ENCODE measurements at places on chromosomes 3 and 15.

DNA sequence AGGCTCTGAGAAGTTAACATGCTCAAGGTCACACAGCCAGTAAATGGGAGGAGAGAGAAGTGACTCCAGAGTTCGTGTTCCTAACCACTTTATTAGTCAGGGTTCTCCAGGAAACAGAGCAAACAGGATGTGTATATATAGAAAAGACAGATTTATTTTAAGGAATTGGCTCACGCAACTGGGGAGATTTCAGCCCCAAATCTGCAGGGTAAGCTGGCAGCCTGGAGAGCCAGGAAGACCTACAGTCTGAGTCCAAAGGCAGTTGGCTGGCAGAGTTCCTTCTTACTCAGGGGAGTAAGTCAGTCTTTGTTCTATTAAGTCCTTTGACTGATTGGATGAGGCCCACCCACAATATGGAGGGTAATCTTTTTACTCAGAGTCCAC, 118.2 kb upstream of the PROK2 start:
- no peak for DNase-seq

DNA sequence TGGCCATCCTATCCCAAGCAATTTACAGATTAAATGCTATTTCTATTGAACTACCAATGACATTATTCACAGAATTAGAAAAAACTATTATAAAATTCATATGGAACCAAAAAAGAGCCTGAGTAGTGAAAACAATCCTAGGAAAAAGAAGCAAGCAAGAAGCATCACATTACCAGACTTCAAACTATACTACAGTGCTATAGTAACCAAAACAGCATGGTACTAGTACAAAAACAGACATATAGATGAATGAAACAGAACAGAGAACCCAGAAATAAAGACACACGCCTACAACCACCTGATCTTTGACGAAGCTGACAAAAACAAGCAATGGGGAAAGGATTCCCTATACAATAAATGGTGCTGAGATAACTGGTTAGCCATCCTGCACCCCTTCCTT, 152.2 kb downstream of the TNIK start:
- DNase-seq, result no peak

DNA sequence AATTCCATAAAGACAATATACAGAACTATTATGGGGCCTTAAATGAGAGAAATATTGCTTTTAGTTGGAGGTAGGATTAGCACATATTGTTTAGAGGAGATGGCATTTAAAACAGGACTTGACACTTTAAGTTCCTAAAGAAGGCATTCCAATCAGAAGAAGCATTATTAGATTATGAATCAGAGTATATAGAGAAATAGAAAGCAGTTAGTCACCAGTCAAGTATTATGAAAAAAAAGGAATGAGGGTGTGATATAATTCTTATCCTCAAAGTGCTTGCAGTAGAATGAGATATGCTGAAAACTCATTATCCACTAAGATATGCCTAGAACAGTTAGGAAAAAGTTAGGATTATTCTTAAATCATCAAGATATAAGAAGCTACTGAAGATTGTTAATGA, 456.2 kb downstream of the ZNF385D start:
- DNase-seq, result no peak

DNA sequence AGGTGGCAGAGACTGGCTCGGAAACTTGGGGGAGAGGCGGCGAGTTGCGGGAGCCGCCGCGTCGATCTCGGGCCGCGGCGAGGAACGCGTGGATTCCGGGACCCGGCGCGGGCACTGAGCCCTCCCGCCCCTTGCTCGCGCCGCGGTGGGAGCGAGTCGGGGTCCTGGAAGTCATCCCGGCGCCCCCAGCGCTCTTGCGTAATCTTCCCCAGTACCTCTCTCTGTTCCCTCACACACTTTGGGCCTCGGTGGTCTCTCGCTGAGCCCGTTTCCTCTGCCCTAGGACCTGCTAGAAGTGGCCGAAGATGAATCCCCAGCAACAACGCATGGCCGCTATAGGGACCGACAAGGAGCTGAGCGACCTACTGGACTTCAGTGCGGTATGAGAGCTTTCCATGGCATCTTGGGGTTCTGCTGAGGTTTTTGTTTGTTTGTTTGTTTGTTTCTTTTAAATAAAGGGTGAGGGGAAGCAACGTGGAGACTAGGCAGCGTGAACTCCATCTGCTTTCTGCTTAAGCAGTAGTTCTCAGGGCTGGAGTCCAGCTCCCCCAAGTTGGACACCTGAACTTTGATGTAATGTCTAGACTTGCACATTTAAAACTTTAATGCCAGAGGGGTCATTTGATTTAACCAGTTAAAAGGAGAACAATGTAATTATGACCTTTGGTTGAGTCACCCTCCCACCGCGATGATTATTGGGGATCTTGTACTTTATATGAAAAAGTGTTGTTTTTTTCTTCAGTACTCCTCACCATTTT, 1.3 kb downstream of the TCF12 start:
- no peak for DNase-seq

DNA sequence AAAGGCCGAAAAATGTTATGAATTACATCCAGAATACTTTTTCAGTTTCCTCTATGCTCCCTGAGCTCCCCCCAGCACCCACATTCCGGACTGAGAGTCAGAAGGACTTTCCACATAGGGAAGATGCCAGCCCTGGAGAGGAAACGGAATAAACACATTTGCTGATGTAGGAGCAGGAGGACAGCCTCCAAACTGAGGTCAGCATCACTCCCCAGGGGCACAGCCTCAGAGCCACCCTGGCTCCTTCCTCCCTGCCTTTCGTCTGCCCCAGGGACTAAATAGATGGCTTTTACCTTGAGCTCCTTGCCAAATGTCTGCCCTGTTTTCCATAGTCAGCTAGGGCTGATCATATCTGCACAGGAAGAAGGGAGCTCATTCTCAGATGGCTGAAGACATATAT, 22.6 kb upstream of the SLCO2A1 start:
- DNase-seq, result no peak

GRCh38 chr3:48599077-48599501, 4.0 kb upstream of the COL7A1 start:
- no peak for DNase-seq

GRCh38 chr3:119357190-119357589, 63.0 kb downstream of the ARHGAP31 start:
- DNase-seq, result no peak

- no peak for DNase-seq
Observed at GRCh38 chr3:23161896-23162570, 41.1 kb upstream of the UBE2E2 start.

DNA sequence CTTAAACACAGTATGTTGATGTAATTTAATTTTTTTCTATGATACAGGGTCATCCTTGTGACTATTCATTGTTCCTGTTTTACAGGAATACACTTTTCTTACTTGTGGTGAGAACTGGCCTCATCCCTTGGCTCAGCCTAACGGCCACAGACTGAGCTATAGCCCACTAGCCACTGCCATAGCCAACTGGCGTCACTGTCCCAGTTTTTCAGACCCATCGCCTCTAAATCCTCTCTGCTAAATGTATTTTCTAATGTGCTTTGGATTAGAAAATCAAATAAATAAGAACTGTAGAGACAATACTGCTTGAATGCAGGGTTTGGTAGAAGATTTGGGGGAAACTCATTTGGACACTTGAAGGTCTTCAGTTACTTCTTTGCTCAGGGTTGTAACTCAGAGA, 113.1 kb downstream of the TIGIT start:
- DNase-seq, result no peak

Measured in stimulated activated CD4-positive, alpha-beta T cell treated with anti-CD3 and anti-CD28 coated beads, Interleukin-15, amount 100 ng/mL, for 48 hours (primary cell).